Germinal center (tissue), 1 donor: ENCODE measurements at places on chromosomes 12 and 14.

DNA sequence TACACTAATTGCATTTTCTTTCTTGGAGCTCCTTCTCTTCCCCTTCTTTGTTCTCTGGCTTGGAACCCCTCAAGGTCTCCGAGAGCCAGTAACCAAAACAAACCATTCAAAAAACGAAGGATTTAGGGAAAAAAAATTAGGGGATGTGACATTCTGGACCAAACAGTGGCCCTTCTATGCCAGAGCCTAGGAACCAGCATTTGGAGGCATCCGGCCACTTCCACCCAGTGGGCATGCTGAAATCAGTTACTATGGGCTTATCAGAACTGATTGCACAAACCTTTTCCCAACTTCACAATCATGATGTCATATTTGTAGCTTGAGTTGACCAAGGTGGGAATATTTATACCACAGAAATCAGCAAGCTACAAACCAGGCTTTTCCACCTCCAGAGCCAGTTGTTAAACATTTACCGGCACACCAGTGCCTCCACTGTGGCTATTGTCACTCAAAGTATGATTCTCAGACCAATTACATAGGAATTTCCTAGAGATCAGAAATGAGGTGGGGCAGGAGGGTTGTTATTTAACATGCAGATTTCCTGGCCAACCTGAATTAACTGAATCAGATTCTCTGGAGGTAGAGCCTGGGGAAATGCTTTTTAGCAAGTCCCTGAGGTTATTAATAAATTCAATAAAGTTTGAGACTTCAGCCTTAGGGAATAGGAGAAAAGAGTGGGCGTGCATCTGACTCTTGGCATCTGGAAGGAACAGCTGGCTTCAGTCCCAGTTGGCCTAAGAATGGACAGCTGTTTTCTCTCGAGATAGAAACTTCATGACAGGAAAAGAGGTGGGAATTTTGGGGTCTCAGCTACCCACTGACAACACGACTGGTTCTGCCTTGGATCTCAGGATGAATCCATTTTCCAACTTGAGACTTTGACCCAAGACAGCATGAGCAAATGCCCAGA is 273.9 kb downstream of the ZFP36L1 start:
- DNase-seq: no peak

DNA sequence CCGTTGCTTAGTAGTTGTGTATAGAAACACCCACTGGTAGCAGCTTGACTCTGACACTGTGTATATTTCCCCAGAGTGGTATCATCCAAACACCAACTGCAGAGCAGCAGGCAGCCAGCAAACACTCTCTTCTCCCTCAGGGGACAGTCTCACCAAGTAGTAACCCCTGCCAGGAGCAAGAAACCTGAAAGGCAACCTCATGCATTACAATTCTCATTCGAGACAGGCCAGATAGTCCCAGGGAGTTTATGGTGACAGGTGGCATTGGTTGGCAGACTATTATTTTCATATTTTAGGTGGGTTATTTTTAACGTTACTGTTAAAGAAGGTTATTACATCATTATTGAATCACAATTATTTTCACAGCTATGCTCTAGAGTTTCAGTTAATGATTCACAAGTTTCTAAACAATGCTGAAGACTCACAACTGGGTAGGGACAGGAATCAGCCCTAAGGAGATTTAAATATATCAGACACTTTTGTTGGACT is 222.8 kb downstream of the EGLN3 start:
- DNase-seq: no peak

- DNase-seq: no peak
These were observed 45.6 kb downstream of the UBE3B start for GRCh38 chr12:109523071-109523470.

GRCh38 chr12:30792648-30793499 is 38.1 kb upstream of the CAPRIN2 start:
- no peak for DNase-seq
